ENCODE measurements at places on chromosomes 3 and 15. TPM values are rescaled to one million over a fixed set of nuclear protein-coding genes. Genes with fewer than 3 reads are reported as not detected.

The MAP3K13 gene
- polyA plus RNA-seq: 21.0 TPM

The TADA3 gene
- 49.5 TPM for polyA plus RNA-seq

The CLDN16 gene
- 0.08 TPM for polyA plus RNA-seq

The STXBP5L gene
- polyA plus RNA-seq: 2.8 TPM

The GOLGA8T gene
- 0.17 TPM for polyA plus RNA-seq

DNA sequence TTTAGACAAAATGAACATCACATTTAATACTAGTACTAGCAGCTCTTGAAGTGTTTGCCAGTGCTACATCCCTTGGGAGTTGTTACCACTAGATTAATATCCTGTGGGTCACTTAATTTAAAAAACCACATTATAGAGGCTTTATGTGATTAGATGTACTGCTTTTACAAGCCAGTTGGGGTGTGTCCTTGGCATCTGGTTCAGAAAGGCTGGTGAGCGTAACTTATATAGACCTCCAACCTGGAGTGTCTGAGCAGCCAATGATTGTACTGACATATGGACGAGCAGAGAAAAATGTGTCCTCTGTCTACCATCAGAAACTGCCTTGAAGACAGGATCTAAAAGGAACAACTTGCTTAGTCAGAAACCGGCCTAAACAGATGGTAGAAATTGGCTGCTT lies 306.2 kb upstream of the ATP11B start:
- no peak overlapping the region for H3K27ac ChIP-seq
- H3K36me3 ChIP-seq: no peaks in the 10 kb centered on the region
- no peak for DNase-seq
- H3K4me3 ChIP-seq: no peak overlapping the region
- no peaks in the 10 kb centered on the region for H3K4me1 ChIP-seq
- H3K27me3 ChIP-seq: no peaks in the 10 kb centered on the region

DNA sequence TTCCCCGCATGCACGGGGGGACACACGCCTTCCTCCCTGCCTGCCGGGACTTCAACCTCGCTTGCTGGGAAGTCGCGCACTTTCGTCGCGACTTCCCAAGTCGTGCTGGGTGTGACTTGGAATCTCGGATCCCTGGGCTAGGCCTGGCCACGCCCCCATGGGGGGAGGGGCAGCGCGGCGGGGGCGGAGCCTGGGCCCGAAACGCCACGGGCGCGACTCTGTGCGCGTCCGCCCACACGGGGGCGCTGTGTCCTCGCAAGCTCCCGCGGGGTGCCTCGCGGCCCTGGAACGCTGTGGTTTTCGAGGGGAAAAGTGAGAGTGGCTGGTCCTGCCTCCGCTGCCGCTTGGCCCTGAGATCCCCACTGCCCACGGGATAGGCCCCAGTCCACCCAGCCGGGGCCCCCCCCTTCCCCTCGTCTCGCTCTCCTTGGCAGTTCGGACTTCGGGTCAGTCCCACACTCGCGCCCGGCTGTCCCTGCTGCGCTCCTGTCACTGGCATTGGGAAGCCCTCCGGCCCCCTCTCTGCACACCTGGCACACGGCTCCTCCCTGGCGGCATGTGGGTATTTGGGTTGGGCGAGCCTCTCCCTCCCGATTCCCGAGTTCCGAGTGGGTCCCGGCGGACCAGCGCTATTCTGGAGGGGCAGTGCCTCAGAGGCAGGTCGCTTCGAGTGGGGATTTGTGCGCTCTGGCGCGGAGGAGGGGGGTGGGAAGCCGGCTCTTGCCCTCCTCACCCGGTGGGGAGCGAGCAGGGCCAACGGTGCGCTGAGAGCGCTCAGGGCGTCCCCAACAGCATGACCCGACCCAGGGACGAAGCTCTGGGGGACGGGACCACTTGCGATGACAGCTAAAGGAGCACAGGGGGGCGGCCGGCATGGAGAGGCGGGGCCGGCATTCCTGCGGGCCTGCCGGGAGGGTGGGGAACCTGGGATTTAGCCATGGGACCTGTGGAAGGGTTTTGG lies 23.6 kb downstream of the SEC61A1 start:
- peak; percentile 88 for DNase-seq
- peaks cover 6% of the 10 kb centered on the region for H3K4me1 ChIP-seq
- no peaks in the 10 kb centered on the region for H3K27me3 ChIP-seq
- peak overlapping the region; percentile 32 for H3K4me3 ChIP-seq
- no peak overlapping the region for H3K27ac ChIP-seq
- no peaks in the 10 kb centered on the region for H3K36me3 ChIP-seq

- DNase-seq: no peak
- H3K4me3 ChIP-seq: no peak overlapping the region
- no peaks in the 10 kb centered on the region for H3K4me1 ChIP-seq
- H3K36me3 ChIP-seq: no peaks in the 10 kb centered on the region
- no peaks in the 10 kb centered on the region for H3K27me3 ChIP-seq
Observed at GRCh38 chr3:105388176-105388575, 21.5 kb downstream of the ALCAM start.

DNA sequence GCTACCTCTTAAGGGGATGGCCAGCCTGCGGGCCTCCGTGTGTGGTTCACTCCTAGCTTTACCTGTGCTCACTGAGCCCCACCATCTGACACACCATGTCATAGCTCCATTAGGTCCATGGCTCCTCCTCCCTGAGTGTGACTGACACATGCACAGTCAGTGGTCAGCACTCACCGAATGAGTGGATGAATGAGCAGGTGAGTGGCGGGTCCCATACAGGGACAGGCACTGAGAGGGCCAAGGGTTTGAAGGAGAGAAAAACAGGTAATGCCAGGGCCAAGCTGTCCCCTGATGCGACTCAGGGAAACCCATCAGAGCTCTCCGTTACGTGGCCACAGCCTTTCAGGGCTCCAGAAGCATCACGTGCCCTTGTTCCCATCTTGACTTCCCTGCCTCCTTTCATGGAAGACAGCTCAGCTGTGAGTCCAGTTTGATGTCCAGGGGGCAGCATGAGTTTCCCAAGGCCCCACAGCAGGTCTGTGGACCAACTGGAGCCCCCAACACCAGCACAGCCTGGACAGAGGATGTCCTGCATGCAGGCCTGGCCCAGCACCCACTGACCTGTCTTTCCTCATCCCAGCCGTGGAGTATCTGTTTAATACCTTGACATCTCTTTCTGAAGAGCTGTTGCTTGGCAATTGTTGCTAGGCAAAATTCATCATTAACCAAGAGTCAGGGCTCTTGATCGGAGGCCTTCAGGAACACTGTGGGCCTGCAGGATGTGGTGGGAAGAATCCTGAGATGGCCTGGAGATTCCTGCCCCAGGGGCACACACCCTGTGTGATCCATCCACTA lies 84.4 kb downstream of the PLXNA1 start:
- no peak overlapping the region for H3K27ac ChIP-seq
- no peak for DNase-seq
- no peaks in the 10 kb centered on the region for H3K4me1 ChIP-seq
- H3K27me3 ChIP-seq: no peaks in the 10 kb centered on the region
- no peak overlapping the region for H3K4me3 ChIP-seq

DNA sequence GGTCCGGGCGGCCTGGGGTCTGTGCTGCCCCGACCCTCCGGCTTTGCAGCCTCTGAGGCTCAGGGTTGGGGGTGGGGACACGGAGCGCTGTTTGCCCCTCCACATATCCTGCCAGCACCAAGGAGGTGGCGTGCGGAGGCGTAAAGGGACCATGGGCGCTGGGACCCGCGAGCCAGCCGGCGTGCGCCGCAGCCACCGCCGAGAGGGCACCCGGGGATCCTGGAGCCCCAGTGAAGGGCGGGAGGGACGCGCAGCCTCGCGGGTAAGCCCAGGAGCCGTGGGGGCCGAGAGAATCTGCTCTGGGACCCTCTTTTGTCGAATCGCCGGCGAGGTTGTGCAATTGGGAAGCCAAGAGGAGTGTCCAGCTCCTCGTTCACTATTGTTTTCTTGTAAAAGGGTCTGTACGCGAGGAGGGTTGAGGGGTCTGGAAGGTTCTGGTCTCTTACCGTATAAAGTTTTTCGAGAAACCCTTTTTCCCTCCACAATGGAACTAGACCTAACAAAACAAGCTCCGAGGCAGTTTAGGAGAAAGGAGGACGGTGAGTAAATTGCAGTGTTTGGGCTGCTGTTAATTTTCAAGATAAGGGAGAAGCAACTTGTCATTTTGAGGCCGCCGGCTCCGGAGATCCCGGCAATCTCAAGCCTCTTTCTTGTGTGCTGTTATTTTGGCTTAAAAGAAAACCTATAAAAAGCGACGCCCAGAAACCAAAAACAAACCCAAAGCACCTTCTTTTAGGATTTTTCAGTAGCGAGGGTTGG lies 29.9 kb upstream of the ST3GAL6 start:
- H3K27me3 ChIP-seq: no peaks in the 10 kb centered on the region
- peak; percentile 40 for DNase-seq
- peaks cover 2% of the 10 kb centered on the region for H3K4me1 ChIP-seq
- H3K4me3 ChIP-seq: peak overlapping the region; percentile 66
- no peak overlapping the region for H3K27ac ChIP-seq

DNA sequence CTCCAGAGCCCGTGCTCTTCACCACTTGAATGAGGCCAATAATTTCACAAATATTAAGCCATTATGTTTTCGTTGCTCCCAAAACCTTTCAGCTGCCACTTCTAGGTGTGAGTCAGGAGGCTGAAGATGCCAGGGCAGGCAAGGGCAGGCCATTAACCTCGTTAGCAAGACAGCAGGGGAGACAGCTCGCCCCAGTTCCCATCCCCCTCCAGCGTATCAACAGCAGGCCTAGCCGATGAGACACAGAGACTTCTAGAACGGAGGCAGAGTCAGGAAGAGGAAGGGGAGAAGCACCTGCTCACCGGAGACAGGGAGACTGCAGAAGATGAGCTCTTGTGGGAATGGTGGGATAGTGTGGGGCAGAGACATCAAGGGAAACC lies 28.0 kb upstream of the PLA2G4E start:
- H3K36me3 ChIP-seq: no peaks in the 10 kb centered on the region
- H3K27ac ChIP-seq: no peak overlapping the region
- H3K4me1 ChIP-seq: peaks cover 5% of the 10 kb centered on the region
- no peak for DNase-seq
- no peak overlapping the region for H3K4me3 ChIP-seq

GRCh38 chr3:112327371-112327951 lies 5.5 kb upstream of the CD200 start:
- no peak overlapping the region for H3K27ac ChIP-seq
- H3K27me3 ChIP-seq: no peaks in the 10 kb centered on the region
- H3K4me1 ChIP-seq: no peaks in the 10 kb centered on the region
- no peaks in the 10 kb centered on the region for H3K36me3 ChIP-seq
- H3K4me3 ChIP-seq: no peak overlapping the region
- peak; percentile 38 for DNase-seq

DNA sequence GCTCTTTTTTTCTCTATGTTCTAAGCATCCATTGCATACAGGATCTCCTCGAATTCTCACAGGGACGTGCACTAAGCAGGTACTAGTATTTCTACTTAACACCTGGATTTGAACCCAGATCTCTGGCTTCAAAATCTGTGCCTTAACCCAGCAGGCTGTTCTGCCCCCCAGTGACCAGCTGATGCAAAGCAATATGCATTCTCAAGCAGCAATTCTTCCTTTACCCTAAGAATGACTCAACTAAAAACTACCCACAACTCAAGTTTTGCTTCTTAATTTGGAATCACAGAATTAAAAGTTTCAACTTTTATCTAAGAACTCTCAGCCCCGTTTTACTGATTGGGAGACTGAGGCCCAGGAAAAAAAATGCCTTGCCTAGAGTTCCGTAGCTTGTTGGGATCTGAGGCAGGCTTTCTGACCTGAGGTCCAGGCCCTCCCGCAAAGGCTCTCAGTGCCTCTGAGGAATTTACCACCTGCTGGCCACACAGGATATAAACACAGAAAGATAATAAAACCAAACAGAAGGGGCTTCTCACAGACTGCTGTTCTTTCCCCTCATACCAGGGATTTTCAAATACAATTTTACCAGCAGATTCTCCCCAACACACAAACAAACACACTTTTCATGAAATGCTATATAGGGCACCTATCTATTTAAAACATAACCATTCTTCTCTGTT lies 115.4 kb upstream of the RAD18 start:
- DNase-seq: no peak
- no peak overlapping the region for H3K27ac ChIP-seq
- no peak overlapping the region for H3K4me3 ChIP-seq

GRCh38 chr3:172704001-172704400 lies 6.9 kb downstream of the NCEH1 start:
- no peaks in the 10 kb centered on the region for H3K36me3 ChIP-seq
- H3K27ac ChIP-seq: no peak overlapping the region
- peaks cover 1% of the 10 kb centered on the region for H3K4me1 ChIP-seq
- H3K27me3 ChIP-seq: no peaks in the 10 kb centered on the region
- no peak for DNase-seq
- no peak overlapping the region for H3K4me3 ChIP-seq

GRCh38 chr15:83512459-83512858 lies 65.3 kb downstream of the SH3GL3 start:
- DNase-seq: no peak
- no peaks in the 10 kb centered on the region for H3K4me1 ChIP-seq
- H3K4me3 ChIP-seq: no peak overlapping the region

DNA sequence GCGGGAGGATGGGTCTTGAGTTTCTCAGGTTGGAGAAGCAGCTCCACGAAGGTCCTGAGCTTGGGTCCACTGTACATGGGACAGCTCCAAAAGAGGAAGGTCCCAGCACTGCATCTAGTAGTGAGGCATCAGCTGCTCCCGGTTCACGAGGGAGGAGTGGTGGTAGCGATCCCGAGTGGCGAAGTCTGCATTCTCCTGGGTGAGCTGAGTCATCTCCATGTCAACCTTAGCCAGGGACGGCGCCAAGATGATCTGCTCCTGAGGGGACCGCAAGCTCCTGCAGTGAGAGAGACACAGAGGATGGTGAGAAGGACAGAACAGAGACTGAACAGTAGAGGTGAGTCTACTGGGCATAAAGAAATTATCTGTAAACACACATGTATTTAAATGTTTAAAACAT lies 28.0 kb upstream of the HEG1 start:
- H3K27me3 ChIP-seq: no peaks in the 10 kb centered on the region
- H3K36me3 ChIP-seq: no peaks in the 10 kb centered on the region
- H3K4me1 ChIP-seq: no peaks in the 10 kb centered on the region
- no peak for DNase-seq
- H3K27ac ChIP-seq: no peak overlapping the region

DNA sequence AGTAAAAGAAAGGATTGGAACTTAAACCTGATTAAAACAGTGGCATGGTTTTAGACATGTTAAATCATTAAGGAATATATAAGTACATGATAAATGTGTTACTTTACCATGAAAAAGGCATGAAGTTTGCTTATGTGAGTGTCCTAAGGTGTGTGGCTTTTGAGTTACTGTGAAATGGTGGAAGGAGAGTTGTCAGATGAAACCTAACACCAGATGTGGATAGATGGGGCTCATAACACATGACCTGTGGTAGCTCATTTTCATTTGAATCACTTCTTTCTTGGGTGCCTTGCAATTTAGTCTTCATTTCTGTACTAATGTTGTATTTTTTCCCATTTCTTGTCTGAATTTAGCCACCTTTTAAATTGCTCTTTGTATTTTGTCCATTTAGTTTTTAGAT lies 13.0 kb downstream of the MEF2A start:
- no peaks in the 10 kb centered on the region for H3K36me3 ChIP-seq
- no peak for DNase-seq
- H3K4me1 ChIP-seq: peaks cover 2% of the 10 kb centered on the region
- H3K4me3 ChIP-seq: no peak overlapping the region
- H3K27me3 ChIP-seq: no peaks in the 10 kb centered on the region

- H3K36me3 ChIP-seq: no peaks in the 10 kb centered on the region
- H3K4me1 ChIP-seq: no peaks in the 10 kb centered on the region
- no peak for DNase-seq
- H3K4me3 ChIP-seq: no peak overlapping the region
- no peaks in the 10 kb centered on the region for H3K27me3 ChIP-seq
Observed at GRCh38 chr3:194615226-194615625, 18.0 kb downstream of the TMEM44 start.

GRCh38 chr15:51085764-51086163 lies 8.9 kb downstream of the TNFAIP8L3 start:
- no peaks in the 10 kb centered on the region for H3K36me3 ChIP-seq
- DNase-seq: no peak
- no peak overlapping the region for H3K4me3 ChIP-seq
- H3K4me1 ChIP-seq: peaks cover 10% of the 10 kb centered on the region
- H3K27me3 ChIP-seq: no peaks in the 10 kb centered on the region
- H3K27ac ChIP-seq: no peak overlapping the region
